ENCODE measurements at places on chromosomes 5 and 9. TPM values are rescaled to one million over a fixed set of nuclear protein-coding genes. Genes with fewer than 3 reads are reported as not detected.
A peak's percentile ranks its signal among the peaks of the same experiment; 100 is the strongest.

- DNase-seq = no peak
These were observed 481.9 kb downstream of the ARHGEF28 start for GRCh38 chr5:74107899-74108298.

DNA sequence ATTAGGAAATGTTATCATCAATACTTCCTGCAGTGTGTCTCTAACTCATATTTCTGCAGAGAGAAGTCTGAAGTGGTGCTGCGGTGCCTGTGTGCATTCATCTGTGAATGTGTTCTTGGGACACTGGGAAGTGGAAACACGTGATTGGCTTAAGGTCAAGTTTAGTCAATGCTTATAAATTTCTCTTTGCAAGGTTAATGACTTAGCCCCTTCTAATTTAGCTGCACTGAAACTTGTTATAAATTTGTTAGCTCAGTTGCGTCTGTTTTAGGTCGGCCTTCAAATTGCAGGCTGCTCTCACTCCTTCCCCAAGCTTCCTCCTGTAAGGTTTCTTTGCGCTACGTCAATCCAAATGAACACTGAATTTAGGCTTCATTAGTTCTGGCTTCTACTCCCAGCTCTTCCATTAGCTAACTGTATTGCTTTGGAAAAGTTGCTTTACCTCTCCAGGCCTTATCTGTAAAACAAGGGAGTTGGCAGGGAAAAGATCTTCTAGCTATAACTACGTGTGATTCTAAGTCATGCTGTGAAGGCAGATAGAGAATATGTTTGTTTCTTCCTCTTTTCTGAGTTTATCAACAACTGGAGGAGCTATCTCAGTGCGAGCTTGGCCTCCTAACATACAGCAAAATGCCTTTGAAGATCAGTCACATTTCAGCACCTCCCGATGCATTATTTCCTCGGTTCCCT is 341.8 kb downstream of the NFIB start:
- no peak for DNase-seq

- no peak for DNase-seq
These were observed 63.4 kb downstream of the DENND1A start for GRCh38 chr9:123866497-123866896.

DNA sequence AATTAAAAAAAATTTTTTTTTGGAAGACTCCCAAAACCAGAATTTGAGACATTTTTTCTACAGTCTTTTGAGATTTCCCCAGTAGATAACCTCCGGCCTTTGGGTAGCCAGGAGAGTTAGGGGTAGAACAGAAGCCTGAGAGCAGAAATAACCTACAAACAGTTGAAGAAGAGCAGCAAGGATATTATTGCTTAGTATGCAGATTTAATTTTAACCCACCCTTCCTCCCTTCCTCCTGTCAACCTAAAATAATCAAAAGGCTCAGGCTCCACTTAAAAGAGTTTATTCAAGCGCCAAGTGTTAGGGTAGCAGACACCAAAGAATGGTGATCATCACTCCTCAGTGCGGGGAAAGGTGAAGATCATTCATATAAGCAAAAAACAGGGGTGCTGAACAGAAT is 17.4 kb upstream of the FAM120A start:
- no peak for DNase-seq

GRCh38 chr5:6490693-6491092 is 42.0 kb downstream of the UBE2QL1 start:
- no peak for DNase-seq

DNA sequence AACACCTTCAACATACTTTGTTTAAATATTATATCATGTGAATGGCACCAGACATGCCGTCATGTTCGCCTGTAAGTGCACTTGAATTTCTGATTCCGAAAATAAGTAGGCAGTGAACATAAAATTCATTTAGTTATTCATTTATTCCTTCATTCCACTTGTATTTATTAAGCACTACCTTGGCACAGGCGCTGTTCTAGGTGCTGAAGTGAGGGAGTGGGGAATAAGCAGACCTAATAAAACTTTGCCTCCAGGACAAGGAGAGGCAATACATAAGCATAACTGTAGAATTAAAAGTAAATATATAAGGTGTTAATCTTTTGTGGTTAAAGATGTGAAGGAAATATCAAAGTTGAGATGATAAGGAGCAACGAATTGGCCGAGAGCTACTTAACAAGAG is 297.4 kb downstream of the TENT4A start:
- no peak for DNase-seq

The PRUNE2 gene
- 12.3 TPM for total RNA-seq

The CFAP157 gene
- total RNA-seq = 2.9 TPM

DNA sequence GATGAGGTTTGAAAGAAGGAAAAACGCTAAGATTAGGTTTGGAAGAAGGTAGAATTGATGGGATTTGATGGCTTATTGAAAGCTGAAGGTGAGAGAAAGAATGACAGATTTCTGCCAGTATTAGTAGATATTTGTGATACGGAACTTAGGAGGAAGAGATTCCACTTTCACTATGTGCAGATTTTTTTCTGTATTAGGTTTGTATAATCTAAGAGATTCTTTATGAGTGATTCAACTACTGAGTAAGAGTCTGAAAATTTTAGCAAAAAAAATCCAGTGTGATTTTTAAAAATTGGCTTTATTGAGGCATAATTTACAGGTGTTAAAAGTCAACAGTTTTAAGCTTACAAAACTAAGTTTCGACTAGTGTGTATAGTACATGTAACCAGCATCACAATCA is 54.1 kb downstream of the AP3S1 start:
- DNase-seq = no peak

DNA sequence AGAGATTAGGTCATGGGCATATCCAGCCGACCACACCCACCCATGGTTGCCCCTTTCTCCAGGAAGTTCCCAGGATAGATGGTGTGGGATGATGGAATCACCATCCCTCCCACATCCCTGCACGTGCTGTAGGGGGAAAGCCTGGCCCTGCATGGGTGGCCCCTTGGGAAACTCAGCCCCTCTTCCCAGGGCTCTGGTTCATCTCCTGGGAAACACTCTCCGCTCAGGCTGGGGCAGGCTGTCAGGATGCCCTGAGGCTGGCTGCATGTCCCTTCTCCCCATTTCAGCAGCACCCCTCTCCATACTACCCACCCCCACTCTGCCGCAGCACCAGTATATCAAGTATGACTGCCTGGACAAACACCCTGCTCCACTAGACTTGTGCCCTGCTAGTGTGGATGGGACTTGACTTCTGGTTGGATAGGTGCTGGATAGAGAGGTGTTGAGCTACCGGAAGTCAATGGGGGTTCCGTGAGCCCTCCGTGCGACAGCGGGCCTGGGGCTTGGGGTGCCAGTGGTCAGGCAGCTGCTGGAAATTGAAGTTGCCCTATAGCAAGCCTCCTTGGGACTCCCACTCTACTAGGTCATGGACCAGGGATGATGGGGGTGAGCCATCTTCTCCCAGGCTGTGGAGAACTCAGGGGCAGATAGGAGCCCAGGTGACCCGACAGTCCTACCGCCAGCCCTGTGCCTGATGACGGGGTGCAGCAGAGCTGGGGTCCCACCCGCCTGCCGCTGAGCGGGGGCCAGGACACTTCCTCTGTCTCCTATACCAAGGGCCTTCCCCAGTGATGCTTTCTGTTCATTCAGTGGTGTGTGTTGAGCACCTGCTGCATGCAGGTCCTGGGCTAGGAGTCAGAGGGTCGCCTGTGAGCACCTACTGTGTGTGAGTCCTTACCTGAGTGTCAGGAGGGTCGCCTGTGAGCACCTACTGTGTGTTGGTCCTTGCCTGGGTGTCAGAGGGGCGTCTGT is 69.4 kb upstream of the COL5A1 start:
- no peak for DNase-seq

GRCh38 chr9:127392166-127392565 is 4.8 kb upstream of the SLC2A8 start:
- DNase-seq = no peak

GRCh38 chr5:66886941-66887340 is 290.7 kb downstream of the MAST4 start:
- no peak for DNase-seq

- no peak for DNase-seq
These were observed 39.9 kb downstream of the KIF24 start for GRCh38 chr9:34289159-34289558.

DNA sequence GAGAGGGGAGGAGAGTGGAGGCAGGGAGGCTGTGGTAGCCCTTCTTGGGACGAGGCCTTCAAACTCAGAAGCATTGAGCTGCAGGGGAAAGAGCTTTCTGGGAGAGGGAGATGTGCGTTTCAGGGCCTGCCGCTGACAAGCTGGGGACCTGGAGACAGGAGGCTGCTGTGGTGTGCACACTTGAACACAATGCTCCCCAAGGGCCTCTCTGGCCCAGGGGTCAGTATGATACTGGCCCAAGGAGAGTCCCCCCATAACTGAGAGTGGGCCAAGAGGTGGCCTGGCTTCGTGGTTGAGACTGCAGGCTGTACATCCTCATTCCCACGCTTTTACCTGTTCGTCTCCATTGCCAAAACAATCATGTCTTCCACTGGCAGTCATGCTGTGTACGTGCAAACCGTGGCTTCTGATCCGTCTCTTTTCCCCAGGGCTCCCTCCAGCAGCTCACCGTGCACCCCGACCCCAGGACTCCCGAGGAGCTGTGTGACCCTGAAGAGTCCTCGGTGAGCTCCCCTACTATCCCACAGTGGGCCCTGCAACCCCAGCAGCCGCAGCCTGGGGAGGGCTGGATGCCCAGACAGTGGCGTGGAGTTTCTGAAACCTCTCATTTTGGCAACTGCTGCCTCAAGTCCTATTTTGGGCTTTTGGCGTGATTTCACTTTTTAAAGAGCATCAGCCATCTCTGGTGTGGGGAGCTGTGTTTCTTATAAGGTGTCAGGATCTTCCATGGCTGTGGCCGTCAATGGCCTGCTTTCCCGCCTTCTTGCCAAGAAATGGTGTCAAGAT is 43.4 kb downstream of the COL15A1 start:
- no peak for DNase-seq

- DNase-seq = no peak
These were observed 145.0 kb downstream of the EGFLAM start for GRCh38 chr5:38403406-38403805.

DNA sequence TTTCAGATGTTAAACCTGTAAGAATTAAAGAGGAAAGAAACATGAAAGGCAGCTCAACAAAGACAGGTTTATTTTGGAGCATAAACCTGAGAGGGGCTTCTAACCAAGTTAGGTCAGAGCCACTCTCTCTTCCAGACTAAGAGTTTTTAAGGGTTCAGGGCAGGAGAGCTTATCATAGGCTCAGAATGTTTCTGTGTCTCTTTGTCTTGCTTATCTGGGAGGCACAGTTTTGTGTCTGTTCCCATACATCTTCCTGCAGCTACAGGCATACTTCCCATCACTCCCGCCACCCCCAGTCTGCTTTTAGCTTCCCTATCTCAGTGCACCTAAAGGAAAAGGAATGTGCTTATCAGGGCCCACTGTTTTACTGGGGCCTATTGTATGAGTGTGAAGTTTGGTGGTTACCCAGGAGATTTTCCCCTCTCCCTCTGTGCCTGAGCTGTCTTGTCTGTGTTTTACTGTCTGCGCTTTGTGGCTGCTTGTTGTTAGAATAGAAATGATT is 21.9 kb downstream of the CD14 start:
- no peak for DNase-seq

DNA sequence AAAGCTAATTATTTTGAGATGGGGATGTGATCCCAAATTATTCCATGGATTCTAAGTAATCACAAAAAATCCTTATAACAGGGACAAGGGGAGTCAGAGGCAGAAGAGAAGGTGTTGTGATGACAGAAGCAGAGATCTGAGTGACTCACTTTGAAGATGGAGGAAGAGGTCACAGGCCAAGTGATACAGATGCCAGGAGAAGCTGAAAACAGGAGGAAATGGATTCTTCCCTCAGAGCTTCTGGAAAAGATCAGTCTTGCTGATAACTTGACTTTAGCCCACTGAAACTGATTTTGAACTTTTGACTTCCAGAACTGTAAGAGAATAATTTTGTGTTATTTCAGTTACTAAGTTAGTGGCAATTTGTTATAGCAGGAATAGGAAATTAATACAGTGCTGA is 105.3 kb downstream of the GCNT1 start:
- peak; percentile 38 for DNase-seq

- DNase-seq = no peak
These were observed 33.1 kb downstream of the SH3GL2 start for GRCh38 chr9:17611917-17612316.

The CER1 gene
- total RNA-seq = 3.9 TPM

DNA sequence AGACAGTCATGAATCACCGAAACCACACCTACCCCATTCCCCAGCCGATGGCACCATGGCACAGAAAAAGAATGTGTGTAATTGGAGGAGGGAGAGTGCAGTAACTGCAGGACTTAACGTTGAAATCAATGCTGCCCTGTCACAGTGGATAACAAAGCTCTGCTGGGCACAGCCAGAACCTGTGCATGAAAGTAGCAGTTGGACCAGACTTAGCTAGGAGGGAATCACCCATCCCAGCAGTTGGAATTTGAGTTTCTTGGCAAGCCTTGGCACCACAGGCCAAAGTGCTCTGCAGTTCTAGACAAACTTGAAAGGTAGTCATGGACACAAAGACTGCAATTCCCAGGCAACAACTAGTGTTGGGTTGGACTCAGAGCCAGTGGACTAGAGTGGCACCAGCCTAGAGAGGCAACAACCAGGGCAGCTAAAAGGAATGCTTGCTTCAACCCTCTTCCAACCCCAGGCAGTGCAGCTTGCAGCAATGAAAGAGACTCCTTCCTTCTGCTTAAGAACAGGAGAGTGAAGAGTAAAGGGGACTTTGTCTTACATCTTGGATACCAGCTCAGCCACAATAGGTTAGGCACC is 19.1 kb downstream of the TMEM232 start:
- no peak for DNase-seq

- no peak for DNase-seq
These were observed 43.2 kb downstream of the GARNL3 start for GRCh38 chr9:127307802-127308201.

DNA sequence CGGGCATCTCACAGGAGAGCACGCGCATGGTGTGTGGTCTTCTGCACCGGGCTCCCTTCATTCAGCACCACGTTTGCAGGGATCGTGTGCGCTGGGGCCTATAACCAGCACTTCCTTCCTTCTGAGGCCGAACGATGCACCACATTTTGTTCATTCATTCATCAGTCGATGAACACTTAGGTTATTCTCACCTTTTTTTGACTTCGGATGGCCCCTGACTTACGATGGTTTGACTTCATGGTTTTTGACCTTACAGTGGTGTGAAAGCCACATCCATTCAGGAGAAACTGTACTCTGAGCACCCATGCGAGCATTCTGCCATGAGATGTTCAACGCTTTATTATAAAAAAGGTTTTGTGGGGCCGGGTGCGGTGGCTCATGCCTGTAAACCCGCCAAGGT is 27.5 kb downstream of the TSPAN17 start:
- DNase-seq = no peak

The PPIC gene
- 160 TPM for total RNA-seq

The NUP155 gene
- total RNA-seq = 27.9 TPM

The PCDHB5 gene
- 11.6 TPM for total RNA-seq

GRCh38 chr9:34665067-34665380 is 2.6 kb upstream of the CCL27 start:
- DNase-seq = no peak

GRCh38 chr5:153957205-153957604 is 81.5 kb downstream of the FAM114A2 start:
- no peak for DNase-seq

The LCN1 gene
- total RNA-seq = not detected

The NIPAL4 gene
- total RNA-seq = 5.8 TPM

DNA sequence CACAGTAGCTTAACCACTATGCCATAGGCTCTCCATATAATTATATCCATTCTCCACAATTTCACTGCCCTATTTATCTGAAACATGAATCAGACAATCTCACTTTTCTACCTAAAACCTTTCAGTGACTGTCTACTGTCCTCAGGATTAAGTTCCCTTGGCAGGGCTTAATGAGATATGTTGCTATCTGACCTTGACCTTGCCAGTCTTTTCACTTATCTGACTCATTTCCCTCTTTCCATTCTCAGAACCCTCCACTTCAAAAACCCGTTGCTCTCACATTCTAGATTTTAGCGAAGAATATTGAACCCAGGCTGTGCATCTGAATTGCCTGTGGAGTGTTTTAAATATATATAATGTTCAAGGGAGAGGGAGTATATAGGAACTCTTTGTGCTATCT is 452.1 kb upstream of the MPDZ start:
- DNase-seq = no peak

All from umbilical cord (tissue), 2 donors.